Glomerular endothelial cell (primary cell): ENCODE measurements at places on chromosomes 12 and 14. TPM values are rescaled to one million over a fixed set of nuclear protein-coding genes. Genes with fewer than 3 reads are reported as not detected.

Gene RDH5
- 1.0 and 2.6 TPM in 2 replicates for total RNA-seq

Gene ADAM21
- total RNA-seq: 0.12 and 0.19 TPM in 2 replicates

Gene SLC25A47
- total RNA-seq: 0.05 TPM in 1 of 2 replicates, not detected in the other

Gene DCP1B
- total RNA-seq: 19.2 and 26.4 TPM in 2 replicates

Gene SLC6A12
- 0.70 and 0.92 TPM in 2 replicates for total RNA-seq

Gene CCDC38
- total RNA-seq: 0.24 TPM in 1 of 2 replicates, not detected in the other

Gene THTPA
- total RNA-seq: 3.3 and 9.2 TPM in 2 replicates

Gene GRIP1
- total RNA-seq: 0.39 and 0.88 TPM in 2 replicates

Gene INSM2
- total RNA-seq: not detected in 2 replicates

Gene JAG2
- total RNA-seq: 59.0 and 123 TPM in 2 replicates

Gene KRT3
- 0.18 TPM in 1 of 2 replicates, not detected in the other for total RNA-seq

Gene NTF3
- total RNA-seq: 0.39 TPM in 1 of 2 replicates, not detected in the other

Gene LYZ
- total RNA-seq: not detected in 2 replicates
